A172 (cell line): ENCODE measurements at places on chromosomes 1 and 21. TPM values are rescaled to one million over a fixed set of nuclear protein-coding genes. Genes with fewer than 3 reads are reported as not detected.

DNA sequence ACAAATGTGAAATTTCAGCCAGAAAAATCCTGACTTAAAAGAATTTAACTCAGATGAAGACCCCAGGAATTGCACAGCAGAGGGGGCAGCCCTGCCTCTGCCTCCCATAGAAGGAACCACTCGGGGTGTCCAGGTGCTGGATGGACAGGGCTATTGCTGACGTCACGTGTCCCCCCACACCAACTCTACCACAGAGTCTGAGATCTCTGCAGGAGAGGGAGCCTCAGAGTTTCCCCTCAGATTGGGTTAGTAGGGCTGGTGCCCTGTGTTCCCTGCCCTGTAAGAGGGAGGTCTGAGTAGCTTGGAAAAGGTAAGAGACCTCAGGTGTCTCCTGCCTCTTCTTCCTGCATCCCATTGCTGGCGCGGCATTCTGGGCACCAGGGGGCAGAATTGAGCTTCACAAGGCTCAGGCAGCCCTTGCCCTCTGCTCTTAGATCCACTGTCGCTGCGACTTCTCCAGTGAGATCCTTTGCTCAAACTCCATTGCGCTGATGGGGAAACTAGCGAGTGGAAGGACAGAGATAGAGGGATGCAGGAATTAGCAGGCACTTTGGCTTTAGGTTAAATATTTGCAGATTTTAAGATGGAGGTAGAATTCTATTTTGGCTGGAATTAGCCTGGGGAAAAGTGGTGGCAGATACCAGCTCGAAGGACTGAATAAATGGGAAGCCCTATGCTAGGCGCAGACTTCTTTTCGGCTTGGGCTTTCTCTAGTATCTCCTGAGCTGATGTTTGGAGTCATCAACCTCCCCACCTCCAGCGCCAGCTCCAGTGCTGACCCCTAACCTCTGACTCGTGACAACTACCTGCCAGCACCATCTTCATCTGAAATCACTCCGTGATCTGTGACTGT lies 42.8 kb upstream of the DMBX1 start:
- DNase-seq, result peak; percentile 46

DNA sequence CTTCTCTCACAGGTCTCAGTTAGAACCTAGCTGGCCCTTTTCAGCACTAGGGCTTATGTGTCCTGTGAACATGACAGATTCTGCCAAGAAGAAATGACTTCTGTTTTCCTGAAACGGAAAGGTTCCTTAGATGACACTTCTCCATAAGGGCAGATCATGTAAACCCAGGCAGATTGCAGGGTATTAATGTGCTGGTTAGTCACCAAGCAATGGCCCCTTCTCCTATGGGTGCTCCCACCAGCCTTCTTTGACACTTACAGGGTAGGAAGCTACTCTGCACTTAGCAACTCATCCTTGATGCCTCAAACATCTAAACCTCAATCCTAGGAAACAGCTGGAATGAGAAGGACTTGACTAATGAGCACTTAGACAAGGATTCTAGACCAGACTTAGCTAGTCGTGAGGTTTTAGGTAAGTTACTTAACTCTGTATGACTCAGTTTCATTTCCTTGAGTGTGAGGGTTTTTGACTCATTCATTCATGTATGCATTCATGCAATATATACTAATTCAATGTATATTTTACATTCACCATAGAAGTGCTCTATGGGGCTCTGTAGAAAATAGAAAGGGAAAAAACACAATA lies 74.1 kb upstream of the PLXNA2 start:
- no peak for DNase-seq

Gene RAB3B
- total RNA-seq, result 7.4 and 9.0 TPM in 2 replicates

DNA sequence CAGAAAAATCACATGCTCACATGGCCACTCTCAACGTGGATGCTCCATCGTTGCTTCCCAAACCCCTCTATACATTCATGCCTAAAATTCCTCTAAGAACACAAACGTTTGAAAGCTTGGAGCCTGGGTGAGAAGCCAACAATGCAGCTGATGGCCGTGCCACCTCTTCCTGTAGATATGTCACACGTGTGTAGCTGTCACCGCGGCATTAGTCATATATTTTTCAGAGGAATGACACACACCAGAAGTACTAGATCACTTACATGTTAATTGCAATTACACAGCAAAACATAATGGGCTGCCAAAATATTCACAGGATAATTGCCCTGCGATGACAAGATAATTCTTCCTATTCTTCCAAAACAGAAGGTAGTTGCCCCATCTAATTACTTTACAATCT lies 112.7 kb upstream of the BACE2 start:
- DNase-seq, result no peak

GRCh38 chr1:160774886-160775719 lies 20.9 kb upstream of the LY9 start:
- DNase-seq, result peak; percentile 57

Gene FMO5
- 0.48 TPM in 1 of 2 replicates, not detected in the other for total RNA-seq

DNA sequence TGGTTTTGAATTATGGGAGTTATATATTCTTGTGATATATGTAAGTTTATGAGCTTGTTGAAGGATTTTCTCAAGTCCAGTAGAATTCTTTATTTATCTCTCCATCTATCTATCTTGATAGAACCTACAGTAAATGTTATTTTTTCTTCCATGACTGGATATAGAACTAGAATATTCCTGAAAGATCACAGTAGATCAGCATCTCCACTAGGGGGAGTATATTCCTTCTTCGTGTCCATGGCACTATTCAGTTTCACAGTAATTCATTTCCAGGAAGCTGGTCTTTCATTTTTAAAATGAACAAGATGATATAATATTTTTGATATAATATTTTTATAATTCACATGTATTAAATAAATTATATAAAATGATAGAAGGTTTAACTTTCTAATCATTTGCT lies 18.8 kb downstream of the TMPRSS15 start:
- peak; percentile 21 for DNase-seq

- DNase-seq, result no peak
Measured at GRCh38 chr1:61293197-61293596, 210.8 kb downstream of the NFIA start.

DNA sequence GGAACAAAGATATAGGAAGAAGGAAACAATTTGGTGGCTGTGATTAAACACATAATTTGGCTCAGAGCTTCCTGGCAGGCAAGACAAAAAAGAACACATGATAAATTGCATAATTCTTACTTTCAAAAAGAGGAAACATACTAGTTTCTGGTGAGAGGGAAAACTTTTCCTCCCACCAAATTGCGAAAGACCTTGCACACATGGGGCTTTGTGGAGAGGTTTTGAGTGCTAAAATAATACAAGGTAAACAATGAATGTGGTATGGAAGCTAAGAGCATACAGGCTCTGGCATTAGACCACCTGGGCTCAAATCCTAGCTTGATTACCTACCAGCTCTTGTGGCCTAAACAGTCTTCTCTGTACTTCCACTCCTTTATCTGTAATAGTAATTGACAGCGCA lies 140.2 kb upstream of the HOOK1 start:
- DNase-seq, result no peak

Gene ZMPSTE24
- 86.7 and 131 TPM in 2 replicates for total RNA-seq

- DNase-seq, result no peak
Measured at GRCh38 chr1:2587071-2587859, 688 bp downstream of the PRXL2B start.

Gene PPFIA4
- total RNA-seq, result 2.3 and 6.6 TPM in 2 replicates

GRCh38 chr1:157711802-157712201 lies 11.2 kb upstream of the FCRL3 start:
- DNase-seq, result no peak
